ENCODE measurements at places on chromosomes 11 and 22.
A peak's percentile ranks its signal among the peaks of the same experiment; 100 is the strongest.

GRCh38 chr22:41780746-41781505, 19.6 kb upstream of the CCDC134 start:
- DNase-seq, result no peak

- DNase-seq, result no peak
Measured at GRCh38 chr11:29336727-29337575, 679.9 kb downstream of the KCNA4 start.

- peak; percentile 76 for DNase-seq
Measured at GRCh38 chr11:92969634-92970347, at the start of gene MTNR1B. TSS of gene MTNR1B (plus strand) at chr11:92969651. CDS start at chr11:92969726, 75 bp downstream.

GRCh38 chr11:33455867-33456463, 198.8 kb downstream of the HIPK3 start:
- no peak for DNase-seq

- DNase-seq, result no peak
Measured at GRCh38 chr11:70315716-70316115, 45.2 kb downstream of the PPFIA1 start.

DNA sequence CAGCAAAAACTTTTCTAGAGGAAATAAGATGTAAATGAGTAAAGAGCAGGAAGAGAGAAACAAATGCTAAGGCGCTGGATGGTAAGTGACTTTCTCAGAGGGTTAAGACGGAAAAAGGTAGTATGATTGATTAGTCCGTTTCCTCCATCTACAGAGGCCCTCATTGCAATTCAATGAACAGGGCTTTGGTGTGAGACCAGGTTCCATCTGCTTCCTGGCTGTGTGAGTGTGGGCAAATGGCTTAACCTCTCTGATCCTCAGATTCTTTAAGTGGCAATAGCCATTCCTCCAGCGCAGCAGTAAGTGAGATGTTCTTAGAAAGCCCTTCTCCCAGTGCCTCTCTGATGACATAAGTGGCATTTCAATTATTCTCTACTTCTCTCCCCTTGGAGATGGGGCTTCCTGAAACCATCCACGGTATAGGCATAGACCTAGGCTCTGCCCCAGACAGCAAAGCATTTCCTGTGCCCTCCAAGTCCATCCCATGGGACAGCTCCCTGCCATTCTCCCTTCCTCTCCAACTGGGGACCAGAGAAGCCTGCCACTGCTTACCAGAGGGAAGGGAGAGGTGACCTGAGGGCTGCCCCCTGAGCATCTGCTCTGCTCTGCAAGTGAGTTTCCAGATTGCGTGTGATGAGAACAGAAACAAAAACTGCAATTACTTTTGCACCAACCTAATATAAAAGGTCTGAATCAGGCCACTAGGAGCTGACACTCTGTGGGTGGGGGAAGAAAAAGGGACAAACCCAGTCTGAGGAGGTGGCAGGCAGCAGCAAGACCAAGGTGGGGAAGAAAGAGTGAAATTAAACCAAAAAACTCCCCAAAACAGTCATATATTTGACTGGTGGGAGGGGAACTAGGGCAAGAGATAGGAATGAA, 12.7 kb upstream of the CD44 start:
- no peak for DNase-seq
